ENCODE measurements at places on chromosomes 13 and 19. TPM values are rescaled to one million over a fixed set of nuclear protein-coding genes. Genes with fewer than 3 reads are reported as not detected.
A peak's percentile ranks its signal among the peaks of the same experiment; 100 is the strongest.

The KLK11 gene
- not detected for total RNA-seq

The ZNF83 gene
- total RNA-seq, result 57.8 TPM

The PDX1 gene
- total RNA-seq, result not detected

The ZNF865 gene
- 14.2 TPM for total RNA-seq

The AMER2 gene
- not detected for total RNA-seq

The ZNF585A gene
- total RNA-seq, result 9.2 TPM

The ZNF737 gene
- 22.5 TPM for total RNA-seq

The ARL11 gene
- total RNA-seq, result 2.3 TPM

The C5AR1 gene
- total RNA-seq, result 1.0 TPM

The EFNA2 gene
- not detected for total RNA-seq

The UPF1 gene
- total RNA-seq, result 89.4 TPM

The TRMT1 gene
- total RNA-seq, result 58.3 TPM

The MBD3L1 gene
- not detected for total RNA-seq

The CLDN10 gene
- total RNA-seq, result not detected

DNA sequence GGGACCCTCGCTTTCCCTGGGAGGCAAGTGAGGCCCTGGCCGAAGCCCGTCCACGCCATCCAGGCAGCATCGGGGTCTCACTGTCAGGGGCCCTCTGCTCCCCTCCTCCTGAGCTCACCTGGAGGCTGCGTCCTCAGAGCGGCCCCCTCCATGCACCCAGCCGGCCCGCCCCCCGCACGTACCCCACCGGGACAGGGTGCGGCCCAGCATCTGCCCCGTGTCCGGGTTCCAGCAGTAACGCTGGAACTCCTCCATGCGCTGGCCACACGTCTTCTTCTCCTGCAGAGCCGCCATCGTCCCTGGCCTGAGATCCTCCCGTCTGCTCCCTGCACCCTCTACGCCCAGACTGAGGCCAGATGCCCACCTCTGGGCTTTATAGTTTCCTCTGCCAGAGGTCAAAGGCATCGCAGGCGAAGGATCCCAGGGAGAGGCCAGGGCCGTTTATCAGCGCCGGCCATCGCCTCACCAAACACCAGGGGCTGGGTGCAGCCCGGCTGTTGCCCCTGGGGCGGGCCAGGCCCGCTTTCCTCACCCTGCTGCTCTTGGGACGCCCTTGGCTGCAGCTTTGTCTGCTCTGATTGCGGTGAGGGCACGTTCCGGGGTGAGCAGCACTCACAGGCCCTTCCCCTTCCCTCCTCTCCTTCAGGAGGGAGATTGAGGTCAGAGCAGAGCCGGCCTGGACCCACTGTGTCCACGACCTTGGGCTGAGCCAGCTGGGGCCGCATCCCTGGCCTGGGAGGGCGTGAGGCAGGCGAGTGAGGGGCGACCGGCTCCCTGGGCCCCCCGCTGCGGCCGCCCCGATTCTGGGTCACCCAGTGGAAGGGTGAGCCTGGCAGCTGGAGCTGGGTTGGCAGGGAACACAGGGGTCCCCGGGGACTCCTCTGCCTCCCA, at the start of gene ATP4B:
Gene ATP4B, minus strand, starts transcription at position 348 of the 891 bp plus-strand sequence. Its CDS starts 54 bp downstream, at position 294.
- DNase-seq, result no peak

DNA sequence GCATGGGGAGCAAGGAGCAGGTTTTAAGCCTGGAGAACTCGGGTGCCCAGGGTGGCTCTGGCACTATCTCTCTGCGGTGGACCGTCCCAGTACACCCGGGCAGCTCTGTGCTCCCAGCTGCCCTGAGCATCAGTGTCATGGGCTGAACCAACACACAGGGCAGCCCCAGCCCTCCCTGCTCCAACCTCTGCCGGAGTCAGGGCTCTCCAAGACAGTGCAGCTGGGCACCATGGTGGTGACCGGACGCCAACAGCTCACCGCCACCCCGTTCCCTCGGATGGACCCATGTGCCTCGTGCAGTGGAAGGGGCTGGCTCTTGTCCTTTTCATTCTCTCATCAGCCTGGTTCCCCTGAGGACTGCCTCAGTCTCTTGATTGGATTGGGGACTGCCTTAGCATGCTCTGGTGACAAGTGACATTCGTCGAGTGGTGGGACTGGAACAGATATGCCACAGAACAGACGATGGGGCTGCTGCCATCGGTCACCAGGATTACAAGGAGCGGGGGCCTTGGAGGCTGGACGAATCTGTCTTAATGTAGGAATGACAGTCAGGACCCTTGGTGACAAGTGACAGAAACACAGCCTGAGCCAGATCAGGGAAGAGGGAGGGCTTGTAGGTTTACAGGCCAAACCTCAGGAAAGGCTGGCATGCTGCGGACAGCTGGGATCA, 25.7 kb upstream of the VSTM2B start:
- no peak for DNase-seq

- no peak for DNase-seq
Measured at GRCh38 chr13:23289917-23290357, 109.2 kb downstream of the SGCG start.

DNA sequence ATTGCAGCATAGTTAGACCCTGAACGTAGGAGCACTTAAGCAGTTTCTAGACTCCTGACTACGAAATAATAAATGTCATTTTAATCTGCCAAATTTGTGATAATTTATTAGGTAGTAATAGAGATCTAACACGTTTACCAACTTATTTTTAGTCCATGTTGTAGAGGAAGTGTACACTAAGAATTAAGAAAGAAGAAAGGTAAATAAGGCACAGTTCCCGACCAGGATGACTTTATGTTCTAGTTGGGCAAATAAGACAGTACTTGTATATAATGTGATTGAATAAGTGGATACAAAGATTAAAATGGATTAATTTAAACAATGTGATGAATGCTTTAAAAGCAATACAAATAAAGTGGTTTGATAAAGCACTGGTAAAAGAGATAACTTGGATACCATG, 1306.2 kb upstream of the PCDH20 start:
- no peak for DNase-seq

DNA sequence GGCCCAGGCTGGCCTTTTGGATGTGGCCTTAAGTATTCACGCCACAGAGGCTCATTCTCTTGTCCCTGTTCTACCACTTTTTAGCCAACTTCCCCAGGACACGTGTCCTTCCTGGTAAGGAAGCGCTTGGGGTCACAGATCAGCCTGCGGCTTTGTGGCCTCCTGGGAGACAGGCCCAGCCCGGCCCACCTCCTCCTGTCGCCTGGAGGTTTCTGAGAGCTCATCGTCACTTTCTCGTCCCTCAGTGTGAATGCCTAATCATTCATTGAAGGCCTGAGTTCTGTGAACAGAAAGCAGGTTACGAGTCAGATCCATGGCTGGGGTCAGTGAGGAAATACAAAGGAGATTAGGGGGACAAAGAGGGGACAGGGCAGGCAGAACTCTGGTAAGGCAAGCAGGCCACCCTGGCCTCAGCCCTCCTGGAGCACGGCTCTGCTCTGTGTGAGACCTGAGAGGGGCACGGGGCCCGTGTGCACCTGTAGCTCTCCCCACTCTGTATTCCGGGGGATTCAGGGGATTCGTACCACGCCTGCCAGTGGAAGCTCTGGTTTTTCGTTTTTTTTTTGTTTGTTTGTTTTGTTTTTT, 38.6 kb upstream of the TSHZ3 start:
- no peak for DNase-seq

GRCh38 chr19:54692298-54692615, 29.5 kb downstream of the LILRB4 start:
- DNase-seq, result no peak

GRCh38 chr13:107807306-107808073, 407.8 kb downstream of the LIG4 start:
- no peak for DNase-seq

- DNase-seq, result peak; percentile 69
Measured at GRCh38 chr13:28324181-28324789, 170.6 kb downstream of the FLT1 start.

GRCh38 chr19:46256855-46257254, 27.3 kb downstream of the IGFL1 start:
- DNase-seq, result no peak

DNA sequence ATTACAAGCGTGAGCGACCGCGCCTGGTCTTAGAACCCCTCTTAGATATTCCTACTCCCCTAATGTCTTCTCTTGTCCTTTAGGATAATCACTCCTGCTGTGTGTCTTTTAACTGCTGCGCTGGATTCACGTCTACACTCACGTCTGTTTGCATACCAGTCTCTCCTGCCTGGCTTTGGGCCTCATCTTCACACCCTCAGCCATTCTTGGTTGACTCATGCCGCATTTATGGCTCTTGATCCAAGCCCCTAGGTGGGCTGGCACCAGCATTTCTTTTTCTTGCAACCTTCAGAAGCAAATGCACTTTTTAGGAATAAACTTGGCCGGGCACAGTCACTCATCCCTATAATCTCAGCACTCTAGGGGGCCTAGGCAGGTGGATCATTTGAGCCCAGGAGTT, 22.7 kb downstream of the MYO9B start:
- DNase-seq, result no peak

GRCh38 chr19:55454787-55455243, 6.6 kb downstream of the ISOC2 start:
- peak; percentile 63 for DNase-seq

- no peak for DNase-seq
Measured at GRCh38 chr13:80716610-80717081, 375.7 kb upstream of the SPRY2 start.

DNA sequence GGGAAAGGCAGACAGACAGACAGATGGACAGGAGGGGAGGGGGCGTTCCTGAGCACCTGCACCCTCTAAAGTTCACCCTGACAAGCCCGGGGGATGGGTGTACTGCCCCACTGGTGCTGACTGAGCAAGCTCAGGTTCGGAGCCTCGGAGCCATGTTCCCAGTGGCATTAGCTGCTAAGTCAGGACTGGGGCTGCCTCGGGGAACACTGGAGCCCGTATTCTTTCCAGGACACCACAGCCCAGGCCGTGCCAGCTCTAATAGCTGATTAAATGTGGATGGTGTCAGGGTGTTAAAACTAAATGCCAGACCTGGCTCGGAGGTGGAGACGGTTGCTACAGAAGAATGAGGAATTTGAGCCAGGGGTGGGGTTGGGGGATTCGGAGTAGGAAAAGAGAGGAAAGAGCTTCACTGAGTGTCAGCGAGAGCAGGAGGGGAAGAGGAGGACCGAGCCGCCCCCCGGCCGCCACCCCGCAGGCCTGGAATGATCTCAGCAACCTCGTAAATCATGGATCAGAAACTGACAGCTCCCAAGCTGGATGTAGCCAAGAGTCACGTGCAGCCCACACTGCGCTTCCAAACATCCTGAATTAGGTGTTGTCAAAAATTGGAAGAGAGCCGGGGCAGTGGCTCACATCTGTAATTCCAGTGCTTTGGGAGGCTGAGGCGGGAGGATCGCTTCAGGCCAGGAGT, 10.4 kb downstream of the MAP2K2 start:
- no peak for DNase-seq

GRCh38 chr19:1859331-1859781, 4.0 kb downstream of the KLF16 start:
- DNase-seq, result no peak

DNA sequence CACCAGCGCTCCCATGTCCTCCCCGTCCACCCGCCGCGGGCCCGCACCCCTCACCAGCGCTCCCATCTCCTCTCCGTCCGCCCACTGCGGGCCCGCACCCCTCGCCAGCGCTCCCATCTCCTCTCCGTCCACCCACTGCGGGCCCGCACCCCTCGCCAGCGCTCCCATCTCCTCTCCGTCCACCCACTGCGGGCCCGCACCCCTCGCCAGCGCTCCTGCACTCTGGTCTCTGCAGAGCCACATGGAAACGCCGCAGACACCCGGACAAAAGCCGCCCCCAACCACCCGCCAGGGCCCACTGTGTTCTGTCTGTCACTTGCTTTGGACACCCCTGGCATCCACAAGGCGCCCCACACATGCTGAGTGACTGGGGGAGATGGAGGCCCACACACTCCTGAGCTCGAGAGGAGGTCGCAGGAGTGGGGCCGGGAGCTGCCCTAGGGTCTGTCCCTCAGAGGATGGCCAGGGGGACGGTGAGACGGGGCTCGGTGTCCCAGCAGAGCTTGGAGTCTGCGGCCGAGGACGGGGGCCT, 7.4 kb downstream of the CFD start:
- no peak for DNase-seq

- no peak for DNase-seq
Measured at GRCh38 chr13:51682686-51683085, 98.4 kb downstream of the WDFY2 start.

DNA sequence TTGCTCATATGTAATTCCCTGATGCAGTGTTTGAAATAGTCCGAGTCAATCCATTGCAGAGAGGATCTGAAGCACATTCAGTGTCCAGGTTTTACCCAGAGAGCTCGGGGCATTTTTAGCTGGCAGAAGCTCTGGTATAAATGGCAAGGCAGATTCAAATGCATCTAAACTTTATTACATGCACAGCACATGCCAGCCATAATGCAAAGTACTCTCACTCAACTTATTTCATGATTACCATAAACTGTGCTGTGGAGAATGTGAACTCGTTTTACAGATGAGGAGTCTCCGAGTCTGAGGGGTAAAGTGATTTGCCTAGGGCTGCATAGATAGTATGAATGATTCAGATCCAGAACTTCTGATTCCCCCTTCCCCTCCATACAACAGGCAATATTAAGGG, 13.5 kb upstream of the CBY2 start:
- no peak for DNase-seq

DNA sequence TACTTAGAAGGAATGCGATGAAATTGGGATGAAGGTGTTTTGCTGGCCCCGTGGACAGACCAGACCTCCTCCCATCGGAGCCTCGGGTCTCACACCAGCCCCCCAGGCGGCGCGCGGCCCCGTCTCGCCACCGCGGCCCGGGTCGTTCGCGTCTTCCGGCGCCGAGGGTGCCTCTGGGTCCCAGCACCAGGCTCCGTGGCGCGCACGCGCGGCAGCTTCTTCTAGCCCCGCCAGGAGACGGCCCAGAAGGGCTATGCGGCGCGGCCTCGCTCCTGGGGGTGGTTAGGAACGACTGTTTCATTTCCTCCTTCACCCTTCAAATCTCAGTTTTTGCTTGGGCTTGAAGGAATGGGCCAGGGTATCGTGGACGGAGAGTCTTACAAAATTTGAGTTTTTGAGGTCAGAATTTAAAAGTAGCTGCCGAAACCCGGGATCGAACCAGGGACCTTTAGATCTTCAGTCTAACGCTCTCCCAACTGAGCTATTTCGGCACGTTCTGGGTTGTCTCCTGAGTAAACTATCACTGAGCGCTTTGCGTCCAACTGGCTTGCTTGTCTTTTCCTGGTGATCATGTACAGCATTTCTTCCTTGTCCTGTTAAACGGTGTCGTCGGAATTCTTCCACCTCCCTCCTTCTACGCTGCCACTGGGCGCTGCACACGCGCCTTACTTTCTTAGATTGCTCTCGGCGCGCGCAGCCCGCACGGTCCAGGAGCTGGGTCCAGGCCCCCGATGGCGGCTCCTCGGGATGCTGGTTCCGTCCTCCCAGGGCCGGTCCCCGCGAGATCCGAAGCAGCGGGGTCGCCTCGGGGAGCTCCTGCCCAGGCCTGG, 46.5 kb downstream of the TGDS start:
- peak; percentile 90 for DNase-seq

DNA sequence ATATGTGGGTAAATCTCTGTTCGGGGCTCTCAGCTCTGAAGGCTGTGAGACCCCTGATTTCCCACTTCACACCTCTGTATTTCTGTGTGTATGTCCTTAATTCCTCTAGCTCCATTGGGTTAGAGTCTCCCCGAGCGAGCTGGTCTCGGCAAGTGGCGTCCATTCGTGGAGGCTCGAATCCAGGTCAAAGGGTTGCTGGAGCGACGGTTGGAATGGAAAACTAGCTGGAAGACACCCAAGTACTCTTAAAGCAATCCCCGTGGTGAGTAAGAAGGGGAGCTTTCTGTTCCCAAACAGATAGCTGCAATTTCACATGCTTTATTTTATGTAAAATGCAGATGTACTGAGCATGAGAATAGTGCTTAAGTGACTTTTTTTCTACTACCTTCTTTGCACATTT, 277.5 kb upstream of the SGCG start:
- no peak for DNase-seq

- no peak for DNase-seq
Measured at GRCh38 chr19:18368504-18369222, 17.3 kb upstream of the GDF15 start.

- no peak for DNase-seq
Measured at GRCh38 chr19:9427941-9428340, 7.4 kb downstream of the ZNF266 start.
